ENCODE measurements at places on chromosomes 6 and 20.

GRCh38 chr20:15515691-15516090 lies 1057.6 kb downstream of the KIF16B start:
- no peak for DNase-seq

- no peak for DNase-seq
Observed at GRCh38 chr6:12802440-12802839, 85.9 kb downstream of the PHACTR1 start.

DNA sequence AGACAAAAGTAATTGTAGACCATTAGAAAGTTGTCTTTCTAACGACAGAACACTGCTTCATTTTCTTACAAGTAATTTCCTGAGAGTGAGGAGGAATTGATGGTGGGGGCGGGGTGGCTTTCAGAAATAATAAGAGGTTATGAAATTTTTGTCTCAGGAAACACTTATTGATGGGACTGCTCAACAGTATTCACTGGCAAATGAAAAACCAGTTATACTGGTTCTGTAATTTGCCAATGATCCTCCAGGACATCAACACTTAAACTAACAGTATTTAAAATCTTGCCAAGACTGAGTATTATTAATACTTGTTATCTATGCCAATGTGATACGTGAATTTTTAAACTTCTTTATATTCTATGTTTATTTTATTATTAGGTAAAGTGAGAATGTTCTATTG lies 41.8 kb upstream of the FUT9 start:
- no peak for DNase-seq

- DNase-seq: no peak
Observed at GRCh38 chr6:84027340-84028181, 6.0 kb upstream of the MRAP2 start.

- DNase-seq: no peak
Observed at GRCh38 chr6:36035225-36035624, 7.6 kb downstream of the MAPK14 start.

- no peak for DNase-seq
Observed at GRCh38 chr20:36483209-36483918, 58.0 kb upstream of the MYL9 start.

DNA sequence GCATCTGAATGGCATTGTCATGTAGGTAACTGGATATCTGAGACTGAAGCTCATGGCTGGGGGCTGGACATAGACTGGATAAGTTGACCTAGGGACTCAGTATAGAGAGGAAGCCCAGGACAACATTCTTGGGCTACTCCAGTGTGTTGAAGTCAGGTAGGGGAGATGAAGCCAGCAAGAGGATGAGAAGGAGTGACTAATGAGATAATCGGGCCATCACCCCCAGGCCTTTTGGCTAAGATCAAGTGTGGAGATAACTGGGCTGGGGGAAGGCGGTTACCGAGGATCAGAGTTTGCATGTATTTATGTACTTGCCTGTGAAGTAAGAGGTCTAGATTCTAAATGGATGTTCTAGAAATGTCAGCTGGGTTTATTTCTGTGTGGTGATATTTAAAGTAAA lies 73.4 kb downstream of the ELOVL2 start:
- no peak for DNase-seq

DNA sequence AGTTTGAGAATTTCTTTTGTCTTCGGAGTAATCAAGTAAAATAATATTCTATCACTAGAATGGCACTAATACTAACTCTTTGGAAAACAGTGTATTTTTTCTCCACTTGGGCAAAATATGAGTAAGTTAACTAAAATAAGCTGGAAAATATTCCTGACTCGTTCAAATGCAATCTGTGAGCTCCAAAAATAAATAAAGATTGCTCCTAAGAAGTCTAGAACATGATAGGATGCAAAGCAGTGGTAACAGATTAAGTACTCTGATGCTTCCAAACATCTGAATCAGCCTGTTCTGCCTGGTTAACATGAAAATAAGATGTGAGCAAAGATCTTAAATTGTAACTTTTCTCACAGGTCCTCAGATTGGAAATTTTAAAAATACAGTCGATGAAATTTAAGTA lies 285.1 kb upstream of the ID4 start:
- no peak for DNase-seq

- no peak for DNase-seq
Observed at GRCh38 chr6:135008941-135009290, 45.7 kb downstream of the HBS1L start.

DNA sequence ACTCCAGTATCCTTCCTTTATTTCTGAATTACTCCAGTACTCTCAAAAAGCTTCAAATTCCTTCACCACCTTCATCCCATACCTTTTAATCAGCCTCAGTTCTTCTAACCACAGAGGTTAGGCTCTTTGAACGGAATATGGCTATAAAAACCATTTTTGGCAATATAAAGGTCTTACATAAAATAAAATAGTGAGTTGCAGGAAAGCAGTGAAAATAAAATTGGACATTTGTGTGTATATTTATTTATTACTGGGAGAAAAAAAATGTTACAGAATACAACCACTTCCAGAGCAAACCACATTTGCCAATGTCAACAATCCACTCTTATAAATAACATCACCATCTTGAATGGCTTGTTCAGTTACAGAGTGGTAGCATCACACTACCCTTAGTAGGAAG lies 7.7 kb downstream of the HDDC2 start:
- no peak for DNase-seq

DNA sequence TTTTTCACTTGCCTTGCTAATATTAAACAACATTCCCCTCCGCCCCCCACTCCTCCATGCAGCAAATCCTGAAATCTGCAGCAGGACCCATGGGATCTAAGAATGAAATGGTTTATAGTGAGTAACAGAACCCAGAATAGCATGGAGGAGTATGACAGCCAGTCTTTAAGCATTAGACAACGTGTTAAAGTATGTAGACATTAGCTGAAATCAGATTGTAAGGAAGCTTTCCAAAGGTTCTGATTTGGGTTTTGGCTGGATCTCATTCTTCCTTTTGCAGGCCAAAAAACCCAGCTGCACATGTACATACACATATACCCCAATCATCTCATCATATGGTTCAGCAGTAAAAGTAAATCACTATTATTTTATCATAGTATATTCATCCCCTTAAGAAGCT lies 126.5 kb downstream of the GJA10 start:
- no peak for DNase-seq

GRCh38 chr6:111846492-111847409 lies 26.5 kb downstream of the FYN start:
- no peak for DNase-seq

- DNase-seq: no peak
Observed at GRCh38 chr20:31663838-31664695, 26.4 kb downstream of the COX4I2 start.

DNA sequence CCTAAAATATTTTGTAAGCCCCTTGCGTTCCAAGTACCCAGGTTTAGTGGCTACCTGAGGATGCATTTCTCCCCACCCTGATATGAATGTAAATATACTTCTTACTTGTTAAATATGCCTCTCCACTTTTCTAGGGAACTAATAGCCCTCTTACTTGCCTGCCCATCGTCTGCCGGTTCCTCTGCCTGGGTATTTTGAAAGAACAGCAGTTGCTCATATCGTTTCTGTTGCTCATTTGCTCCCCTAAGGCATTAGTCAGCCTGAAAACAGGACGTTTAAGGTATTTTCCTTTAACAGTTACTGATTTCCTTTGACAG lies 141.3 kb upstream of the CARMIL1 start:
- DNase-seq: no peak

DNA sequence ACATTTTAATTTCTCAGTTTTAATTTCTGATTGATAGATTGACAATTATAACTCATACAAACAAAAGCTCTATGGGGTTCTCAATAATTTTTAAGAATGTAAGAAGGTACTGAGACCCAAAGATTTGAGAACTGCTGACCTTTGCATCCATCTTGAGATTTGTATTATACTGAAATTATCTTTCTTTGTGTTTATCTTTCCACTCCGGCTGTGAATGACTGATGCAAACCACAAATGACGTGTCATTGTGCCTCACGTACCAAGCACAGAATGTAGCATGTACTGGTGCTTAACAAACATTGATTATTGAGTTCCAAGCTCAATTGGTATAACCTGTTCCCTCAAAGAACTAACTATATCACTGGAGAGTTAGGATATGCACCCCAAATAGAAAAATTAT lies 152.1 kb upstream of the SMLR1 start:
- no peak for DNase-seq

DNA sequence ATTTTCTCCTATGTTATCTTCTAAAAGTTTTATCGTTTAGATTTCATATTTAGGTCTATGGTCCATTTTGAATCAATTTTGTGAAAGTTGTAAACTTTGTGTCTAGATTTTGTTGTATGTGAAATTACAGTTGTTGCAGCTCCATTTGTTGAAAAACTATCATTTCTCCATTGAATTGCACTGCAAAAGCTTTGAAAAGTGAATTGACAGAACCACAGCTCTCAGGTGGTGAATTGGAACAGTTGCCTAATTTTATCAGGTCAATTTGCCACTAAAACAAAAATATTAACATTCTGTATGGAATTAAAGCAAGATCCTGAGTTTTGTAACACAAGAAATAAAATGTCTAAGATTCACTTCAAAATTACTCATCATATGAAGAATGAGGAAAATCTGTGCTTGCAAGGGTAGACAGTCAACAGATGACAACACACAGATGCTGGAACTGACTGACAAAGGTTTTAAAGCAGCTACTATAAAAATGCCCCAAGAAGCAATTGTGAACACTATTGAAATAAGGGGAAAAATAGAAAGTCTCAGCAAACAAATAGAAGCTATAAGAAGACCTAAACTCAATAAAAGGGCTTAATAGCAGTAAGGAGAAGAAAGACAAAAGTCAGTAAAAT lies 346.7 kb downstream of the PAX1 start:
- no peak for DNase-seq

GRCh38 chr6:22473991-22474682 lies 95.2 kb upstream of the HDGFL1 start:
- DNase-seq: no peak

- DNase-seq: no peak
Observed at GRCh38 chr20:36959242-36959641, 7.7 kb upstream of the SAMHD1 start.

DNA sequence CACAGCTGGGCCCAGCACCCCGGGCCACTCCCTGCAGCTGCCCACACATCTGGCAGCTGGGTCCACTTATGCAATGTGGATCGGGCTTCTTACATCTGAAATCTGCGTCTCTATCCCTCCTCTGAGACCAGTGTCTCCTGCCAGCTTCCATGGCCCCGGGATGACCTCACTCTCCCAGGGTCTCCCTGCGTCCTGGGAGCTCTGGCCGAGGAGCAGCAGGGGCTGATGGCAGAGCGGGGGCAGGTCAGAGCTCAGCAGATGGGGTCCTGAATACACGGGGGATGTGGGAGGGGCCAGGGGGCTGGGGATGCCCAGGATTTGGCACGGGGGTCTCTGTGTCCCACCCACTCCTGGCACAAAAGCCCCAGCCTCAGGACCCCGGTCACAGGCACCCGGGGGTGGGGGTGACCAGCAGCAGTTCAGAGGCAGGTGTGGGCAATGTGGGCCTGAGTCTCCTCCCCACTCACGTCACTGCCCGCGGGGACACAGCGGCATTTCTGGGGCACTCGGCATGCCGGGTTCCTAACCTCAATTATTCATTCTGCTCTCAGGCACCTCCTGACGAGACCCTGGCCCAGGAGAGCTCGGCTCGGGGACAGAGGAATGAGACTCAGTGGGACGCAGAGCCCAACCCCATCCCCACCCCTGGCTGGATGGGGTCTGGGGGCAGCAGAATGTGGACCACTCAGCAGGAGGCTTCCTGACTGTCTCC lies 16.4 kb downstream of the CHRNA4 start:
- no peak for DNase-seq

- DNase-seq: no peak
Observed at GRCh38 chr6:42911171-42912021, 4.5 kb upstream of the PTCRA start.

All from activated CD4-positive, alpha-beta T cell treated with anti-CD3 and anti-CD28 coated beads, Interleukin-2, amount 50 U/mL, for 24 hours (primary cell).